ENCODE measurements at places on chromosomes 7 and 10. TPM values are rescaled to one million over a fixed set of nuclear protein-coding genes. Genes with fewer than 3 reads are reported as not detected.

LRRD1 gene
- 0.28 TPM for polyA plus RNA-seq

ZNF488 gene
- polyA plus RNA-seq: 5.2 TPM

GRCh38 chr7:44646176-44646920 is 39.9 kb downstream of the OGDH start:
- no peak for DNase-seq

DNA sequence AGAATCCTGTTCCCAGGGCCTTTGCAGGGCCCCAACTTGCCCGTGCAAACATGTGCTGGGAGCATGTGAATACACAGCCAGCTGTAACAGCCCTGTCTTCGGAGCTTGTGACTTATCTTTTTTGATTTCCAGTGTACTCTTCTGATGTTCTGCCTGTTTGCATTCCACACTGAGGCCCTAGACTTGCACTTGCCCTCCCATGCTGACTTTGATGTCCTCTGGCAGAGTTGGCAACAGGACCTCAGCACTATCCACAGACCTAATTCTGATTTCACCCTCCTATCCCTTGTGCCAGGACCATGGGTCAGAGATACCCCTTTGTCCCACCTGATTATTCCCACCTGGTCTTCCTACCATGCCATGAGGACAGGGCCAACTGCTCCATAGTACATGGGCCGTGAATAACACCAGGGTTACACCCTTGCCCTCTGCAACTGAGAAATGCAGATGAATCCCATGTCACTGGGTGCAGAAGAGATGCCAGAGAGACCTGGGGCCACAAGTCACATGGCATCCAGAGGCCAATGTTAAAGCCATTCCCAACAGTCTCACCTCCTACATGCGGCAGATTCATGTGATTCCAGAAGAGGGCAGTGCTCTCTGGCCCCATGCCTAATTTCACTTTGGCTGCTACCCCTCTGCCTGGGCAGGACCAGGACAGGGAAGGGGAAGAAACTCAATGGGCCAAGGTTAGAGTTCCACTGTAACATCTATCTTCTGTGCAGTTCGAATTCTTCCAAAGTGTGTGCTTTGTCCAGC is 43.0 kb downstream of the SCRN1 start:
- DNase-seq: no peak

- DNase-seq: no peak
Measured at GRCh38 chr7:5452937-5453540, 29.4 kb upstream of the TNRC18 start.
